ENCODE measurements at places on chromosomes 12 and 14. TPM values are rescaled to one million over a fixed set of nuclear protein-coding genes. Genes with fewer than 3 reads are reported as not detected.

The AQP5 gene
- not detected for total RNA-seq

DNA sequence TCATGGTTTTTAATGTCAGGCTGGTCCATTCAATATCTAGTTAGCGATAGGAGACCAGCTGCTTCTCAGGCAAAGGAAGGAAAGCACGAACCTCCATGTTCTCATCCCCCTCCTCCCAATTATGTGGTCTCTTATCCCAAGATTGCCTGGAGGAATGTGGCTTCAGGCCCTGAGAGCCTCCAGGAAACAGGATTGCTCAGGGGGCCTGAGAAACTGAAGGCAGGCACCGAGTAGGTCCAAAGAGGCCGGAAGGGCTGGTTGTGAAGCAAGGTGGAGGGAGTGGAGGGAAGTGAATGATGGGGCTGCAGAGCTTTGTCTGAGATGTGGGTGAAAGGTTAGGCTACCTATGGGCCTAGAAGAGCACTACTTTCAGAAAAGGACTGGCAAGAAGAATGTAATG, 188.2 kb upstream of the DDHD1 start:
- DNase-seq, result no peak

- peak; percentile 30 for DNase-seq
These were observed 82.2 kb downstream of the ADCK1 start for GRCh38 chr14:77882098-77882497.

- DNase-seq, result peak; percentile 84
These were observed 10.0 kb upstream of the GPRC5A start for GRCh38 chr12:12881151-12881909.

- DNase-seq, result no peak
These were observed 180.9 kb downstream of the SRGAP1 start for GRCh38 chr12:64025174-64025958.

DNA sequence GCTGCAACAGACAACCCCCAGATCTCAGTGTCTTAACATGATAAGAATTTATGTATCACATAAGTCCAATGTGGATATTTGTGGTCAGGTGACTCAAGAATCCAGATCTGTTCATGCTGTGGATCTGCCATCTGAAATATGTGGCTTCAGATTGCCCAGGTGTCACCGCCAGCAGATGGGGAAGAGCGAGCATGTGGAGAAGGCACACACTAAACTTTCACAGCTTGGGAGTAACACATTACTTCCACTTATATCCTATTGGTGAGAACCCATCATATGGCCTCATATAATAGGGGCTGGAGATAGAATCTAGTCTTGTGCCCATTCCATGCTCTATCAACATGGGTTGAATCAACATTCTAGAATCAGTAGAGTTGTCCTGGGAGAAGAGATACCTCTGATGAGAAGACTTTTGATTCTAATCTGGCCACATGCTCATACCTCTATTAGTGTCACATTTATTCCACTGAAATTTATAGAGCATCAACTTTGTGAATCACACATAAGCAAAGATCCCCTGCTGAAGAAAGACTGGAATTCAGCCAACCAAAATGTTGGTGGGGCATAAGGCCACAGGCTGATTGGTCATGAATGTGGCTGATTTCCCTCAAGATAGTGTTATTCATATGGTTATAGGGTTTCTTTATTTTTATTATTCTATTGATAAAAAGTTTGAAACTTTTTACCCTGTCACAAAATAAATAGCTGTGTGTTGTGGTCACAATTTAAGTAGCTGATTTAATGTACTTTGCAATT, 6.0 kb upstream of the CALCOCO1 start:
- no peak for DNase-seq
